Skin of body (tissue), 3 donors: ENCODE measurements at places on chromosomes 7 and 10.

DNA sequence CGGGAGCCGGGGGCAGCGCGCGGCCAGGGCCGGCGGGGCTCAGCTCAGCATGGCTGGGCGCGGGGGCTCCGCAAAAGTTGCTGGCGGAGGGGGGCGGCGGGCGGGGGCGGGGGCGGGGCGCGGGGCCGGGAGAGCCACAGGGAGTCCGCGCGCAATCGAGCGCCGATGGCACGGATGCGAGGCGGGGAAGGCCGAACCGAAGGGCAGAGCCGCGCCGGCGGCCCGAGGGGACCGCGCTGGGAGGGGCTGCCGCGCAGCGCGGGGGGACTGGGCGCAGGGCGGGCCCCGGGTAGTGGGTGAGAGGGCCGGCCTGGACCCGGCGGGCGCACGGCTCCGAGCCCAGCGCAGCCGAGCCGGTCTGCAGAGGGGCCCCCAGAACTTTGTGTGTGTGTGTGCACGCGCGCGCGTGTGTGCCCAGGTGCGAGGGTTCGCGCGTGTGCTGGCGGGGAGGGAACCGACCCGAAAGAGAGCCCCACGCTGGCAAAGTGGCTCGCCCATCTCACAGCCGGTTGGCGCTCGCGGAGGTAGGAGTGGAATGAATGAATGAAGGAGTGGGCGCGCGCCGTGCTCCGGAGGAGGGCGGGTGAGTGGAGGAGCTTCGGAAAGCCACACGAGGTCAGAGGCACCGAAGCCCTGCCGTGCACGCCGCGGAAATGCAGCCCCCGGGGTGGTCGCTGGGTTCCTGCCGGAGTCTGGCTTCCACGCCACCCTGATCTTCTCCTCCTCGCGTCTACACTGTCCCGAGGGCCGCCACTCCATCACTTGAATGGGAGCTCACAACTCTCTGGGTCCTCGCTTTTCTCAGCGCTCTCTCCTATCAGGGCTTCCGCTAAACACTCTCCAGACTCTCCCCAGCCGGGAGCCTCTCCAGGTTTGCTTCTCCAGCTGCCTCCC is at the start of gene HIPK2:
TSS of gene HIPK2 (minus strand) at position 51 of the 894 bp plus-strand sequence. CDS start 375 bp downstream, outside the sequence.
- peak; percentile 46 for DNase-seq

DNA sequence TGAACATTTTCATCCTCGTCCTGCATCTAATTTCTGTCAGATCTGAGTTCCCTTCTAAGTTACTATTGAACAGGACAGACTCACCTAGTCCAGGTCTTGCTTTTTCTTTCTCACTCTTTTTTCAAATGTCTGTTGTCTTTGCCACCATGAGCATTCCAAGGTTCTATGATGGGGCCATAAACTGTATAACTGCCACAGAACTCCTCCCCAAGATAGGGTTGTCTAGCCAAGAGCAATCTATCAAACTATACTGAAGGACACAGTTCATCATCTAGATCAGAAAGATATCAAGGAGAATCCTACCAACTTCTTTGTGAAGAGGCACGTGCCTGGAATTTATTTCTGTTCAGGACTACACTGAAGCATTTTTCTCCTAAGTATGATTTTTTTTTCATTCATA is 50.1 kb upstream of the FEZF1 start:
- no peak for DNase-seq

DNA sequence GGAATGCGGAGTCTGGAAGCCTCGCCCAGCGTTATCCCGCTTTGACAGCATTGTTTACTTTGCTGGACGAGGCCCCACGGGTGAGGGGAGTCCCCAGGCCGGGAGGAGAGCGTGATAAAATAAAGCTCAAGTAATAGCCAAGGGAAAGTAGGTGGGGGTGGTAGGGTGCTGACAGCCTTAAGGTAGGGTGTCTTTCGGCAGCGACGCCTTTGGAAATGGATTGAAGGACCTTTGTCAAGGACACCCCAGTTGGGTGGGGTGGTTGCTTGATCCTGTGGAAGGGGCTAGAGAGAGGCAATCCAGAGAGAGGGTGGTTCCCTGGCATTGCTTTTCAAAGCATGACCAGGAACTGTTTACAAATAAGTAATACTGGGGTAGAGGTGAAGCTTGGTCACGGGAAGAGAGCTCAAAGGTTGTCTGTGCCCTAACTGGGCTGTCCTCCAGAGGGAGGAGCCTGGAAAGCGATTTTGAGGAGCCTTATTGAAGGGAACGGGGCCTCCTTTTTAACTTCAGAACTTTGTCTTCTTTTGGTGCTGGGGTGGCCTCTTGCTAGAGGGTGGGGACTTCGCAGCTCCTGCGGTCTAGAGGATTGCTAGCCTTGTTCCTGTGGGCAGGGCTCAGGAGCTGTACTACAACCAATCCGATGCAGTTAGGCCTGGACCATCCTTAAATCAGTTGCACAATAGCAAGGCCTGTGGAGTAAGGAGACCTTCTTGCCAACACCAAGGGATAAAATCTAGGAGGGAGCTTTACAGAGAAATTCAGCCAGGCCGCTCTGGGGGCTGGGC is 1.3 kb downstream of the EIF4EBP2 start:
- DNase-seq = peak; percentile 93

GRCh38 chr10:68434657-68435056 is 27.6 kb upstream of the RUFY2 start:
- no peak for DNase-seq

DNA sequence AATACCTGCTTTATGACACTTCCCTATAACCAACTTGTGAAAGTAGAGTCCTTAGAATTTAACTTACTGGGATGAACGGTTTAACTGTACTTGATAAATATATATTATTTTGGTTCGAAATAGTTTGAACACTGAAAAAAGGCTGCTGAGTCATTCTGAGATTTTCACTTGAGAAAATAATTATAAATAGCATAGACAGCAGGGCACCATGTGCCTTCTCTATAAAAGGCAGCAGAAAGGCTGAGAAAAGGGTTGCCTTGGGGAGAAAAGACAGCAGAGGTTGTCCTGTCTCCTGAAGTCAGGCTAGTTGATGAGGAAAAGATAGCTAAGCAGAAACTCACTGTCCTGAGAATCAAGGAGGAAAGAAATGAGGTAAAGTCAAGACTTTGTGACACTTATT is 92.4 kb downstream of the CTTNBP2 start:
- DNase-seq = no peak

DNA sequence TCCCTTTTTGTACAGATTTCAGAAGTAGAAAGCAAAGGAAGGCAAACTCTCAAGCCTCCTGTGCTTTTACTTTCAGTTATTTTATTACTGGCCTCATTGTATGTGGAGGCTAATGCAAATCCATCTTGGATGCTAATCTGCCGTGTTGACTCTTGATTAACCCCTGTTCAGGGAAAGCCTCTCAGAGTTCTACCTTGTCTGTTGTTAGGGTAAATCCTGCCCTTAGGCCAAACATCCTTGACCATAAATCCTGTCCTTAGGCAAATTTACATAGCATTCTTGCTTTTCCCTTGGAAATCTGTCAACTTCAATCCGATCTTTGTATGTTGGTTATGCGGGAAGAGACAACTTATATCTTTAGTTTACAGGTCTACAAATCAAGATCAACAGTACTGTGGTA is 709.9 kb upstream of the LRRTM3 start:
- DNase-seq = no peak

DNA sequence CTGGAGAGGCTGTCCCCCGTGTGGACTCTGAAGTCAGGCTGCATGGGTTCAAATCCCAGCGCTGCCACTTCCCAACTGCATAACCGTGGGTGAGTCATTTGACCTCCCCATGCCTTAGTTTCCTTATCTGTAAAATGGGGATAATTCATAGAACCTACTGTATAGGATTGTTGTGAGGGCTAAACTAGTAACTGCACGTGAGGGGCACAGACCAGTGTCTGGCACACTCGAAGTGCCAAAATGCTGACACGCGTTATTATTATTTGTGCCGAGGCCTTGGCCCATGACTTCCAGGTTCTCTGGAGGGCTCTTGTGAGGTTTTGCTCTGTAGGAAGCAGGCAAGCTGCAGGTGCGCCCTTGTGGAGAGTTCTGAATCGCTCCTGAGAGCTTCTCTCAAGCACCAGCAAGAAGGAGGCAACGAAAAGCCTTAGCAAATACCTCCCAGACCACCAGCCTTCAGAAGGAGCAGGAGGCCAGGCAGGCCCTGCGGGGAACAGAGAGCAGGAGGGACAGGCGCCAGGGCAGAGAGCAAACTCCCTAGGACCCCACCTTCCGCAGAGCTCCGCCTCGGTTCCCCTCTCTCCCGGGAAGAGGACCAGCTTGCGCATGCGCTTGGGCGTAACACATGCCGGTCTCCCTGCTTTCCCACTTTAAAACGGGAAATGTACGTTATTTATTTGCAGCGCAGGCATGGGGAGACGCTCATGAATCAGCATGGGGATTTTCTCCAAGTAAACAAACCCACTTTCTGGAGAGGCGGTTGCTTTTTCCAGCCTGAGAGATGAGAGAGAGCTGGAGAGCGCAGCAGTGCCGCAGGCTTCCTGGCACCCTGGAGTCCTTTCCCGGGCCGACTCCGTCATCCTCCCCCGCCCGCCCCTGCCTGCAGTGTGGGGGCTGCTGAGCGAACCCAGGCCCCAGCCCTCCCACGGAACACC is 39.6 kb downstream of the SORCS3 start:
- peak; percentile 10 for DNase-seq

DNA sequence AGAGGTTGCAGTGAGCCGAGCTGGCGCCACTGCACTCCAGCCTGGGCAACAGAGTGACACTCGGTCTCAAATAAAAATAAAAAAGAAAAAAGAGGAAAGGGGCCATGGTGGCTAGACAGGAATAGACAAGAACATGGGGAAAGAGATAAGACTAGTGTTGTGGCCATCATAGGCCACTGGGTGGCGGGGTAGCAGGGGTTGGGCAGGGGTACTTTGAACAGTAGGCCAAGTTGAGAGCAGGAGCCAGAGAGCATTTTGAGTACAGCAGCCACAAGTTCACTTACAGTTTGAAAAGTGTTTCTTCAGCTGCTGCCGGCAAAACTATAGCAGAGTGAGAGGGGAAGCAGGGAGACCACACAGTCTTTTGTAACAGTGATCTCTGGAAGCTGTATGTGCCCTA is 656.0 kb downstream of the CNTNAP2 start:
- DNase-seq = no peak

DNA sequence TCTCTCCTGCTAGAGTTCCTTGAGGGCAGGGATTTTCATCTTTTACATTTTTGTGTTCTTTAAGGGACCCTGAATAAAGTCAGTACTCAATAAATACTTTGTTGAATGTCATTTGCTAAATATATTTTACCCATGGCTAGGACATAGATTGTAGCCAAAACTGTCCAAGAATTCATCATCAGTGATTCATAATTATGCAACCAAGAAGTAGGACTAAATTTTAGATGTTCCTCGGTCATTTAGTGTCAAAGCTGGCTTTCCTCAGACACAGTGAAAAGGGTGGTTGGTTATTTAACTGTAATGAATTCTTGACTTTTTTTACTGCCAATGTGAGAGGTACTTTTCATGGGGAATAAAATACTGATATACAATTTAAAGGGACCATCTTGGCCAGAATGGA is 3.3 kb downstream of the NUDT13 start:
- no peak for DNase-seq

DNA sequence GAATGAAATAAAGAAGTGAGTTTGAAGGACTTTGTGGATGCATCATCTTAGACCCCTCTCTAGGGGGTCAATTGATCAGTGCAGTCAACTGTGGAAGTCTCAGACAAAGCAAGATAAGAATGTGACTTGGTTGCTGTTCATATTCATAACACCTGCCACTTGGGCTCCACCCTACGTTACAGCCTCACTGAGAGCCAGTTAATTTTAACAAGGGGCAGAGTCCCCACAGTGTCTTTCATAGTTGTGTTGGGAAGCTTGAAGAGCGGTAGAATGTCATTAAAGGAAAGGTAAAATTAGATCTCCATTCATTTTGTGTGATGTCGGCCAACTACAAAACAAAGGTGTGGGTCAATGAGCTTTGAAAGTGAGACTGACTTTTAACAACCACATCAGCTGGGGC is 442.1 kb upstream of the C7orf33 start:
- no peak for DNase-seq

DNA sequence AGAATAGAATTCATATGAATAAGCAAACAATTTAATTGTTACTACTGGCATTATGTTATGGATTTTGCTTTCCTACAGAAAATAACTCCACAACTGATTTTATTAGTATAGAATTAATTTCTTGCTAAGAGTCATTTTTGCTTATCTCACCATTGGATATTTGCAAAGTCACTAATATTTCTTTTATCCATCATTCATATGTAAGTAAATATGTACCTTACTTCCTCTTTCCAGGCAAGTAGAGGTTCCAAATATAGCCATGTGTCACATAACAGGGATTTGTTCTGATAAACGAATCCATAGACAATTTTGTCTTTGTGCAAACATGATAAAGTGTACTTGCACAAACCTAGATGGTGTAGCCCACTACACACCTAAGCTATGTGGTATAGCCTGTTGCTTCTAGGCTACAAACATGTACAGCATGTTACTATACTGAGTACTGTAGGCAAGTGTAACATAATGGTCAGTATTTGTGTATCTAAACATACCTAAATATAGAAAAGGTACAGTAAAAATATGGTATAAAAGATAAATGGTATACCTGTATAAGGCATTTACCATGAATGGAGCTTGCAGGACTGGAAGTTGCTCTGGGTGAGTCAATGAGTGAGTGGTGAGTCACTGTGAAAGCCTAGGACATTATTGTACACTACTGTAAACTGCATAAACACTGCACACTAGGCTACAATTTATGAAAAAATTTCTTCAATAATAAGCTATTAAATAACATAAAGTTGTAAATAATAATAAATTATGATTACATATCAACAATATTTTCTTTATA is 18.3 kb downstream of the KLLN start:
- no peak for DNase-seq

- no peak for DNase-seq
These were observed 54.5 kb upstream of the PFKFB3 start for GRCh38 chr10:6148251-6148701.

- DNase-seq = no peak
These were observed 20.7 kb downstream of the BLVRA start for GRCh38 chr7:43779045-43779812.

DNA sequence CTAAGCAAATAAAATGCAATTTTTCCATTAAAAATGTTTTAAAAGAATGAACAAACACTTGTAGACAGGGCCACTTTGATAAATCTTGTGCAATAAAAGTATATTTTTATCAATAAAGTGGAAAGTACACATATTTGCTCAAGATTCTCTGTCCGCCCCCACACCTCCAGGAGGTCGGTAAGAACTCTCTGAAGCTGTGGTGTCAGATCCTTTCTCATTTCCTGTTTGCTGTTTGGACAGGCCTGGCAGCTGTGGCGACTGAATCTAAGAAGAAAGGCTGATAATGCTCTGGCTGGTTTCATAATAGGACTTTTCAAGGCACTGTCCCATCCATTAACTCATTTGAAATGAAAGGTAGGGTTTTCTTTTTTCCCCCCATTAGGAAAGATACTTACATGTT is 15.3 kb upstream of the ASB4 start:
- no peak for DNase-seq

DNA sequence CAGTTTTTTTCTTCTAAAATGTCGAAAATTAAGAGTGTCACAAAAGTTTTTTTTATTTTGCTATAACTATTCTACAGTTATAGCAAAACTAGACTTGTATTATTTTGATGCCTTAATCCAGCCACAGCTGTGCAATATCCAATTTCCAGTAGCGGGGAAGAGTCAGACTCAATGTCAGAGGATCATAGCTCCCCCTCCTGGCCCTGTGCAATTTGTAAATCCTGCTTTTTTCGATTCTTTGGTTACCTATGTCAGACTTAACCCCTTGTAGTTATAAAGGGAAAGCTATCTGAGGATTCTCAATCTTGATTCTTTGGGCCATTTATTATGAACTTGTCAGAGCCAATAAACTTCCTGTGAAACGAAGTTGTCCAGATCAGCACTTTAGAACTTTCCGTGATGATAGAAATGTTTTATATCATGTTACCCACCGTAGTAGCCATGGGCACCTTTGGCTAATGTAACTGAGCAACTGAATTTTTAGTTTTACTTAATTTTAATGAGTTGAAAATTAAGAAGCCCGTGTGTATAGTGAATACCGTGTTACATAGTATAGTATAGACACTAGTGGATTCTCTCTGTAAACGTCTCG is 87.7 kb upstream of the PRKCQ start:
- DNase-seq = peak; percentile 42
